Effector CD8-positive, alpha-beta T cell (primary cell): ENCODE measurements at places on chromosomes 16 and 17.

DNA sequence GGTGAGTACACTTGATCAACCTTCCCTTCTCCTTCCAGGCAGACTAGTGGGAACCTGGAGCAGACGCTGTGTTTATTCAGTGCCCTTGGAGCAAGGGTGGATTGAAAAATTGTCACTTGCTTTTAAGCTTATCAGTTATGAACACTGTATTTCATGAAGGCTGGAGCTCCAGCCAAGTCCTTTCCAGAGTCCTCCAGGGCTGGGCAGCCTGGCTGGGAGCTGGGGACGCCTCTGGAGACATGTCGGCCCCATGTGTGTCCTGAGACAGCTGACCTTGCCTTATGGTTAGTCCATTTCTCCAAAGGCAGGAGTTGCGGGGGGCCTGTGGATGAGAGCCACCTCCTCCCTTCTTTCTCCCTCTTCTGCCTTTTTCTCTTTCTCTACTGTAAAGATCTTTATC is 67.0 kb downstream of the RAP1GAP2 start:
- no peak for DNase-seq

- no peak for DNase-seq
These were observed 148.5 kb upstream of the PLCG2 start for GRCh38 chr16:81630635-81631031.

DNA sequence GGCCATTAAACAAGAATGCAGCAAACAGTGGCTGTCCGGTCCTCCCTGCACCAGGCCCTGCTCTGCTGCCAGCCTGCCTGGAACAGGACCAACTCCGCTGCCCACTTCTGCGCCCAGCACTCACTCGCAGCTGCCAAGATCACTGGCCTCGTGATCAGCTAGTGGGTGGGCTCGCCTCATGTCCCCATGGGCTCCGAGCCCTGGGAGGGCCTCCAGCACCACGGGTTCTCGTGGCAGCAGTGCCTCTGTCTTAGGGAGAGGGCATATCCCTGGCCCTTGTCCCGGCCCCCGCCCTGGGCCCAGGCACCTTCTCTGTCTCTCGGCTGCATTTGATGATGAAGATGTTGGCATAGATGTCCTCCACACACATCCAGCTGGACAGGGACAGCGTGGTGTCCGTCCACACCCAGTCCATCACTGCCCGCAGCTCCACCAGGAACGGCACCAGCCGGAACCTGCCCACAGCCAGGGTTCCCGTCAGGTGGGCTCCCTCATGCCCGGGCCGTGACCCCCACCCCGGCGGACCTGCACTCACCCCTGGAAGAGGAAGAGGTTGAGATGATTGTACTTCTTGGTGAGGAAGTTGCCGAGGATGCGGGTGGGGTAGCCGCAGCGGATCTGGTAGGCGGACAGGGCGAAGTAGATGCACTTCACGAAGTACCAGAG is 13.1 kb downstream of the CTU2 start:
- DNase-seq = no peak

DNA sequence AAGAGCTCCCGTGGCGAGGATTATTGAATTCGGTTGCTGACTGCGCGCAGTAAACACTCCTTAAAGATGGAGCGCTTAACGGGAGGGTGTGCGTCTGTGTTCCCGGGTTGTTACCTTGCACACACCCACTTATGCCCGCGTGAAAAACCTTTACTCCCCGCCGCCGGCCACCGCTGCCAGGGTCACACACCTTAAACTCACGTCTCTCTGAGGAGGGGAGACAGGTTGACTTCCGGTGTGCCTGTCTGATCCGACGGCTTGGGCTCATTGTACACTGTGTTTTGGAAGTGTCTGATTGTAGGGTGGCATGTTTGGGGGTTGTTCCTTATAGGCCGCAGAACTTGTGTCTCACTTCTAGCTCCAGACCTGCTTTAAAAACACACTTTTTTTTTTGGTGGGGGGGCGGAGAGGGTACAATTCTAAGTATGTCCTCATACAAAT is 66.8 kb downstream of the KPNA2 start:
- DNase-seq = no peak

- DNase-seq = no peak
These were observed 5.5 kb upstream of the RPTOR start for GRCh38 chr17:80539022-80539641.

- DNase-seq = no peak
These were observed 552.3 kb downstream of the TOX3 start for GRCh38 chr16:51994597-51994996.

DNA sequence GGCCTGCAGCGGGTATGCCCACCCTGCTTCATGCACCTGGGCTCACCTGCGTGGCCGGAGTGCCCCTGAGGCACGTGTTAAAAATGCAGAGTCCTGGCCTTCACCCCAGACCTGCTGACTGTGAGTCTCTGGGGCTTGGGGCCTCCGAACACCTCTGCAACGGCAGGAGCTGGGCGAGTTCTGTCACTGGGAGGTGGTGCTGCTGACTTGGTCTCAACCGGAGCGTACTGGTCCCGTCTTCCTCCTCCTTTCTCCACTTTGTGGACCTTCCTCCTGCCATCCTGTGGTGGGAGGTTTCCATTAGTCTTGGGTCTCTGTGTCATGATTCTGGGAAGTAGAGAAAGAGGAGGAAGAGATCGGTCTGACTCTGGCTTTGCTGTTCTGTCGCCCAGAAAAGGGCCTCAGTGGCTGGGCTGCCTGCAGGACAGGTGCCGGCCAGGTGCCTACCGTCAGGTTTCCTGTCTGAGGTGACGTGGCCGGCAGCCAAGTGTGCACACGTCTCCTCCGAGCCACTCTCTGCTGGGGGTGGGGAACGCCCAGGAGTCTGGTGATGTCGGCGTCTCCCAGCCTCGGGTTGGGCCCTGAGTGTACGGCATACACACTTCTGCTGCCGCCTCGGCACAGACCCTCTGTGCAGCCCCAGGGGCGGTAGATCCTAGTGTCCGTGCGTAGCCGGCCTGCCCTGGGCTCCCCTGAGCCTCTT is 6.9 kb downstream of the TSC2 start:
- no peak for DNase-seq

DNA sequence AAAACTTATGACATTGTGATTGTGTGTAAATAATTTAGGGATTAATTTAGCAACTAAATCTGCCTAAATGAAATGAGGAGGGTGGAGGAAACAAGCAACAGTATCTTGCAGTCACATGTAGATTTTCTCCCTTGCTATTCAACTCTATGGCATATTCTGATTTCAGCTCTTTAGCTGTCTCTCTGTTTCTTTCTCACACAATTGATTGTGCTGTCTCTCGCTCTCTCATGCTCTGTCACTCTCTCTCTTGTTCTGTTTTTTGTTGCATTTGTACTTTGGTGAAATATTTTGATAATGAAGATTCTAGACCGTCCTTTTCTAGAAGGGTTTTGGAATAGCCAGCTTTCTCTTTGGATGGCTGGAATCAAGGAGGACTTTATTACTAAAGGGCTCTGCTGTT is 70.6 kb downstream of the BCAS3 start:
- no peak for DNase-seq

- DNase-seq = no peak
These were observed 361.3 kb downstream of the PMP22 start for GRCh38 chr17:14903854-14904253.

DNA sequence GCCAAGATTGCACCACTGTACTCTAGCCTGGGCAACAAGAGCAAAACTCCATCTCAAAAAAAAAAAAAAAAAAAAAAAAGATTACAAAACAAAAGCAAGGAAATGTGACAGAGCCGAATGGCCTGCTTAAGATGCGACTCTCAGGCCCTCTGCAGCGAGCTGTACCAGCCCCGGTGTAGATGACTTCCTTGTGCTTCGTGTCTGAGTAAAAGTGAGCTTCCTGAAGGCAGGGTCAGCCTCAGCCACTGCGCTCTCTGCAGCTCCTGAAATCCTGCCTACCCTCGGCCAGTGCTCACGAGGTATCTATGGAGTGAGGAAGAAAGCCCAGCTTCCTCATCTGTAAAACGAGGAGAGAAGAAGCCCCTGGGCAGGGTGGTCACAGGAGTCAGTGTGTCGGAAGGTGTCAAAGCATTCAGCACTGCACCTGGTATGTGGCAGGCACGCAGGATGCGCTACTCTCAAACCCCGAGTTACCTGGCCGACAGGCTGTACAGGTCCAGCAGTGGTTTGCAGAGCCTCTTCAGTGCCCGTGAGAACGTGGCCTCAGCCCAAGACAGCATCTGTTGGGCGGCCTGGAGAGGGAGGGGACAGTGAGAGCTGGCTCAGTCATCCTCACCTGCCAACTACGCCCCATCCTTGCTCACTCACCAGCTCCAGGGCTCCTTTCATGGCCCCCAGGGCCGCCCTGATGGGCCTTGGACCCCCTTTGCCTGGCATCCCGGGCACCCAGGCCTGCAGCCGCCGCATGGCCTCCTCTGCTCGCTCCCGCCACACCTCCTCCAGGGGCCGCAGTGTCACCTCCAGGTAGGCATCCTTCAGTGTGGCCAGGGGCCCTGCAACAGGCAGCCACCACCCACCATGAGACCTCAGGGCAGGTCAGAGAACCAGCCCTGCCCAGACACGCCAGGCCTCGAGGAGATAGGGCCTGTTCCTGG is 44.6 kb downstream of the RMI2 start:
- no peak for DNase-seq

DNA sequence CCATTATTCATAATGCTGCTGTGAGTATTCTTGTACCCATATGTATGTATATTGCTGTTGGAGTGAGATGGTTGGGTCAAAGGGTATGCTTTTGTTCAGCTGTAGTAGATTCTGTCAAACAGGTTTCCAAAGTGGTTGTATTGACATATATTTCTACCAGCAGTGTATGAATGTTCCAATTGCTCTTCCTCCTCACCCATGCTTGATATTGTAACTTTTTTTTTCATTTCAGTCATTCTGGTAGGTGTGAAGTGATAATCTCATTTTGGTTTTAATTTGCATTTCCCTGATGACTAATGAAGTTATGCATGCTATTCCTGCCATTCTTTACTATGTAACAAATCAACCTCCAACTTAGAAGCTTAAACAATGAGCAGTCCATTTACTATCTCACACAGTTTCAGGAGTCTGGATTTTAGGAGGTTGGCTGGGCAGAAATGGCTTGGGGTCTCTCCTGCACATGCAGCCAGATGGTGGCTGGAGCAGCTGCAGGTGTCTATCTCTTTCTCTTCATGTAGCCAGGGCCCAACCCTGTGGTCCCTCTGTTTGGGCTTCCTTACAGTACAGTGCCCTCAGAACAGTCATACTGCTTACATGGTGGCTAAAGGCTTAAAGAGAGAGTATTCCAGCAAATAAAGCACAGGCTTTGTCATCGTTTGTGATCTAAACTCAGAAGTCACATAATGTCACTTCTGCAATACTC is 21.2 kb downstream of the ERAL1 start:
- DNase-seq = no peak

DNA sequence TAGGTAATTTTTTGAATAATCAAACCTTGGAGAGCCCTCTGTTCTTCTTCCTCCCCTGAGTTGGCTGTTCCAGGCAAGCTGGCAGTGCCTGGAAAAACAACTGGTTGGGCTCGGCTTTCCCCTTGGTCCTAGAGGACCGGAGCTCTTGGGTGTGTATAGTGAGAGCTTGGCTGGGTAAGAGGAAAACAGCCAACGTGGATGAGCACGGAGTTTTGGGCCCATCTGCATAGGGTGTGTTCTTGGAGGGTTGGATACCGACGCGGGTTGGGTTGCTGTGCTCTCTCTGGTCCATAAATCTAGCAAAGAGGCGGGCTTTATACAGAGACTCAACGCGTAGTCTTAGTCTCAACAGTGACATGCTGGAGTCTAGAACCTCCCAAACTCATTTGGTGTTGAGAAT is 23.2 kb downstream of the ITGB3 start:
- no peak for DNase-seq

DNA sequence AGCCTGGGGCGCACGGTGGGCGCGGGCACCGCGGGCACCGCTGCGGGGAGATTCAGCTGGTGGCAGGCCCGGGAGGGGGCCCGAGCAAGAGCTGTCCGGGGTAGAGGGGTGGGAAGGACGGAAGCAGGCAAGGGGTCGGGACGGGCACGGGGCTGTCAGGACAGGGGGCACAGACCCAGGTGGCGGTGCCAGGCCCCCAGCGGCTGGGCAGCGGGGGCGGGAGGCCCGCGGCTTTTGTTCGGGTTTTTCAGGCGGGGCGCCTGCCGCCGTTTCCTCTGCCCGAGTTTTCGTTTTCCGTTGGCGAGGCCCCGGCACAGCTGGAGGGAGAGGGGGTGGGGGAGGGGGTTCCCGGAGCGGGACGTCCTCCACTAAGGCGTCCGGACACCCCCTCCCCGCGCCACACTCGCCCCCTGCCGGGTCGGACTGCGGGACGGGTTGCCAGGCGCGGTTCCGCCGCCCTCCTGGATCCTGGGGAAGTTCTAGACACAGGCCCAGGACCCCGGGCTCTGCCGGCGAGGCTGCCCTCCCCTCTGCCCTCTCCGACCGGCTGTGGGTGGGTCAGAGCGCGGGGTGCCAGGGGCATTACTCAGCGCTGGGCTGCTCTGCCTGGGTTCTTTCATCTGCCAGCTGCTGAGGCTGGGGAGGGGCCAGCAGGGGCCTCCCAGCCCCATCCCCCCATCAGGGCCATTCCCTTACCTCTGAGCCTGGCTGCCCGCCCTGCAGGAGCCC is 543 bp downstream of the ARHGAP23 start:
- DNase-seq = no peak

DNA sequence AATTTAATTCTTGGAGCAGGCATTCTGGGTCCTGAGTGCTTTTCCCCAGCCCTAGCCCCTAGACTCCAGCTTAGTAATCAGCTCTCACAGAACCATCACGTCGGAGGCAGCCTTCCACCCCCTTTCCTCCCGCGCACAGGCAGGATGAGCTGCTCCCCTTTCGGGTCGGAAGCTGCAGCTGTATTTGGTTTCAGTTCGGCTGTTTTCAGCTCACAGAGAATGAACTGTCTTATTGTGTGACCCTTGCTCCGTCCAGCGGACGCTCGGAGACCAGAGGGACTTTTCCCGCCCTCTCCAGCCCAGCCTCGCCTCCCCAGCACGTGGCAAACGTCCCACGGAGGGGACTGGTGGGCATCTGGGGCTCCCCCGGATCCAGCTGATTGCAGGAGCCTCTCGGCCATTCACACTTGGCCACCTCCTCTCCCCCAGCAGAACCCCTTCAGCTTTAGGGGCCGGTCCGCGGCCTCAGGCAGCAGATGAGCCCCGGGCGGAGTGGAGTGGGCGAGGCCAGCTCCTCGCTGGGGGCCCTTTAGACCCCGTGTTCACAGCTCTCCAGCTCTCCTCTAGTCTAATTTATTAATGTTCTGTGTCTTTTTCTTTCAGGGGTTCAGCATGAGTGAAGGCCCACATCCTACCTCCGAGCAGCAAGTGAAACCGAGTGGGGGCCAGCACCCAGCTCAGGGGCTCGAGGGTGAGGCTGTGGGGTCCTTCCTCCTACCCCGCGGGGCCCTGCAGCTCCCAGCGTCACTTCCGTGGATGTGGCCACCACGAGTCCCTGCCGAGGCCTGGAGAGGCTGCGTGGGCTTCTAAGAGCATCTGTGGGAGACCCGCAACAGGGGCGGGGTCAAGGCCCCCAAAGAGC is 863 bp upstream of the UTS2R start:
- no peak for DNase-seq
